ENCODE measurements at places on chromosomes 12 and 14.
A peak's percentile ranks its signal among the peaks of the same experiment; 100 is the strongest.

DNA sequence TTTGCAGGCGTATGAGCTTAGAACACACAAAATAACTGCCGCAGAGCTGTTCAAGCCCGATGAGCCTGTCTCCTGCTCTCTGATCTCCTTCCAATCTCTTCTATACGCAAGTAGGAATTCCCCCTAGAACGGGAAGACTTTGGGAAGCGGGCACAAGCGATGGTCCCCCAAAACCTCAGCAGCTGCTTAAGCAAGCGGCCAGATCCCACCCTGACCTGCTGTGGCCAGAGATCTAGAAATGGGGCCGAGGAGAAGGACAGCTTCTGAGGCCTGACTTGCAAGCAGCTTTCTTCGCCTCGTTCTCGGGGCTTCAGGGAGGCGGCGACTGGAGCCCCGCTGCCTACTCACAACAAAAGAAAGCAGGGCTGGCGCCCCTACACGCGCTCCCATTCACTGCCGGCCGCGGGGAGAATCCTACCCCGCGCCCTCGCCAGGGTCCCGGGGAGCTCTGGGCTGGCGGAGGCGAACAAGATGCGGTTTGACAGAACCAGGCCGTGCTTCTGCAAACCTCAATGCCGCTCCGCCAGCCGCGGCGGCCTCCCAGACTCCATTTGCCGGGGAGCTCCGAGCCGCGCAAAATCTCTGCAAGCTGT lies 922 bp downstream of the TBX5 start:
- no peak for DNase-seq

- DNase-seq = no peak
Measured at GRCh38 chr14:47619392-47619791, 56.0 kb downstream of the MDGA2 start.

DNA sequence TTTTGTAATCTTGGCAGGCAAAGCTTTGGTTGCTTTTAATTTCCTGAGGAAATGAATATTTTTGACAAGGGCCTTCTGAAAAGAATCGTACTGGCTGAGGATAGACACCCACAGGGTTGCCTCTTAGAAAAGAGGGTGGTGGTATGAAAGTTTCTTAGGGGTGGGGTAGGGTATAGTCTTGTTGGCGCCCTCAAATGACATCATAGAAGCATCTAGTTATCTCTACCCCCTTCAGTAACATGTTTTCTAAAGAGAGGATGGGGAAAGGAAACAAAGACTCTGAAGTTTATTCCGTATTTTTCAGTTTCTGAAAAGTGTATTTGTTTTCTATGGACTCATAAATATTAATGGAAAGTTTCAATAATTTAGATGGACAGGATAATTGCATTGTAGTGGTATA lies 13.7 kb downstream of the PRKCH start:
- DNase-seq = no peak

DNA sequence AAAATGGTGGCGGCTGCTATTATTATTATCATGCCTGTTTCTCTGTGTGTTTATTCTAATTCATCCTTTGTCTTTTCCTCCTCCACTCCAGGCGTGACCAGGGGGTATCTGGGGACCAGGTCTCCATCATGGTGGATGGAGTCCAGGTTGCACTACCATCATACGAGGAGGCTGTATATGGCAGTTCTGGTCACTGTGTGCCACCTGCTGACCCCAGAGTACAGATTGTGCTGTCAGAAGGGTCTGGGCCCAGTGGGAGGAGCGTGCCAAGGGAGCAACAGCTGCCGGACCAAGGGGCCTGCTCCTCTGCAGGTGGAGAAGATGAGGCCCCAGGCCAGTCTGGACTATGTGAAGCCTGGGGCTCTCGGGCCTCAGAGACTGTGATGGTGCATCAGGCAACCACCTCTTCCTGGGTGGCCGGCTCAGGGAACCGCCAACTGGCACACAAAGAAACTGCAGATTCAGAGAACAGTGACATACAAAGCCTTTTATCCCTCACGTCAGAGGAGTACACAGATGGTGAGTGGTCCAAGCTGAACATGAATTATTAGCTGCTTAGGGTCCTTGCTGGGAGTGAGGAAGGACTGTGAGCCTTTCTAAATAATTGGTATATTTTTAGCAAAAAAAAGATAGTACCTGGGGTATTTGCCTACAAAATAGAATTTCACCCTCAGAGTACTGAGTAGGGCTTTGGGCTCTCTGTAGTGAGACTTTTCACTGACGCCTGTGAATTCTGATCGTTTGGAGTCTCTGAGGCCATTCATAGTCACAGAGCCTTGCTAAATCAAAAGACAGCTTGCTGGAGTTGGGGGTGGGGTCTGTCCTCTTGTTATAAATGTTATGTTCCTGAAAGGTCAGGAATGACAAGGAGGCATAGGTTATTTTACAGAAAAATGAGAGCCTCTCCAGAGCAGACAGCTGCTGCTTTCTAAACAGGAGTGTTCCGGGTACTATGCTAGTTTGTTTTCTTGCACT lies 58.1 kb upstream of the SRSF5 start:
- DNase-seq = no peak

DNA sequence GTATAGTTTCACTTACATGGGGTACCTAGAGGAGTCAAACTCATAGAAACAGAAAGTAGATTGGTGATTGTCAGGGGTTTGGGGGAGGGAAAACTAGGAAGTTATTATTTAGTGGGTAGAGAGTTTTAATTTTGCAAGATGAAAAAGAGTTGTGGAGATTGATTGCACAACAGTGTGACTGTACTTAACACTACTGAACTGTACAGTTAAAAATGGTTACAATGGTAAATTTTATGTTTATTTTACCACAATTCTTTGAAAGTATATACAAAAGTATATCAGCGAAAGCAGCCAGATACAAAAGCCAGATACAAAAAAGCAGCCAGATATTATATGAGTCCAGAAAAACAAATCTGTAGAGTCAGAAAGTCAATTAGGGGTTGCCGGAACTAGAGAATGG lies 247.6 kb downstream of the IPO8 start:
- no peak for DNase-seq

DNA sequence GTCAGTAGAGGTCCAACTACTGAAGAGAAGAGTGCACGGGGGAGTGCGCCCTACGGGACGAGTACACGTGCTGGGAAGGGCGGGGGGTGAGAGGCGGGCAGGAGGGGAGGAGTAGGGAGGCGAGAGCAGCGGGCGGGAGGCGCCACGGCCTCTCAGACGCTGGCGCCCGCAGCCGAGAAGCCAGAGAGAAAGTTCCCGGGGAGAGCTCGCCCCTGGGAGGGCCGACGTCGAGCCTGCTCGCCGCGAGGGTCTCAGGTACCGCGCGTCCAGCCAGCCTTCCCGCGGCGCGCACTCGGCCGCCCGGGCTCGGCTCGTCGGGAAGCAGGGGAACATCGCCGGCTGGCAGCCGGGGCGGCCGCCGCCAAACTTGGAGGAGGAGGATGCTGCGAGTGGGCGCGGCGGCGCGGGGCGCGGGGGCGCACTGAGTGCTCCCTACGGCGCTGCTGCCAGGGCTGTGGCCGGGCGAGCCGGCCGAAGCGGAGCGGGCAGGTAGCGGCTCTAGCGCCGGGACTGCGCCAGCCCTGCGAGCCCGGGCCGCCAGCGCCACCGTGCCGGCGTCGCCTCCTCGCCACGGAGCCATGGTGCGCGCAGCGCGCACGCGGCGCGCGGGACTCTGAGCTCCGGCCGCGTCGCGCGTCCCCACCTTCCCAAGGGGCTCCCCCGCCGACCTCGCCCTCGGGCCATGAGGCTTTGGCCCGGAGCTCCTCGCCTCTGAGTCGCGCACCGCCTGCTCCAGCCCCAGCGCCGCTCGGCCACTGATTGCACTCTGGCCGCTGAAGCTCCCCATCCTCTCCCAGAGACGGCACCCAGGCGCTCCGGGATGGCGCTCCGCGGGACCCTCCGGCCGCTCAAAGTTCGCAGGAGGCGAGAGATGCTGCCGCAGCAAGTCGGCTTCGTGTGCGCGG lies at the start of gene SLC24A4:
Gene SLC24A4 (plus strand): TSS at position 155 of the 905 bp plus-strand sequence. CDS start 666 bp downstream, at position 821.
- no peak for DNase-seq

GRCh38 chr12:114735680-114736374 lies 51.9 kb upstream of the TBX3 start:
- DNase-seq = no peak

DNA sequence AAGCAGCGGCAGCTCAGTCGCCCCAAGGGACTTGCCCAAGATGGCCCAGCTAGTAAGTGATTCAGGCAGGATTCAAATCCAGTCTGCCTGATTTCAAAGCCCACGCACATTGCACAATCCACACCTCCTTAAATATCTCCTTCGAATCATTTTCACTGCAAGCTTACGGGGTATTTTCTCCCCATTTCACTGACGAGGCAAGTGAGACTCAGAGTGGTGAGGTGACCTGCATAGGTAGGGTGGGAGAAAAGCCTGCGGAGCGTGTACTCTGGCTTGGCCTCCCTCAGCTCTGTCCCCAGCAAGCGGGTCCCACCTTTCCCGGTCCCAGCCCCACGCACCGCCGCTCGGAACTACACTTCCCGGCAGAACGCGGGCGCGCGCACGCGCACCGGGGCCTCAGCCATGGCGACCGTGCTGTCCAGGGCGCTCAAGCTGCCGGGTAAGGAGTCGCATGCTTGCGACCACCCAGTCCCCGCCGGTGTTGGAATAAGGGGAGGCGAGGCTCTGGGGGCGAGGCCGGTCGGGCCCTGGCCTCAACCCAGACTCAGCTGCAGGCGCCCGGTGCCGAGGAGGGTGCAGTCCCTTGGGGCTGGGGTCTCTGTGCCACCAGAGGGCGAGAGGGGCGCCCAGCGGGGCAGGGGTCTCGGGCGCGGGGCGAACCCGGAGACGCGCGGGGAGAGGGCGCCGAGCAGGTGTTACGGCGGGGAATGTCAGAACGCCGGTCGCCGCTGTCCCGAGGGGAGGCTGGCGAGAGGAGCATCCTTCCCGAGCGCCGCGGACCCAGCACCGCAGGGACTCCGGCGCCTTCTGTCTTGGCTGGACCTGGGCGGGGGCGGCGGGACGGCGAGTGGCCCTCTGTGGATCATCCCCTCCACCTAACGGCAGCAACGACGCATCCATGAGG lies at the start of gene FAM234B:
Gene FAM234B (plus strand): TSS at position 380 of the 904 bp plus-strand sequence. CDS start 23 bp downstream, at position 403.
- peak; percentile 48 for DNase-seq

DNA sequence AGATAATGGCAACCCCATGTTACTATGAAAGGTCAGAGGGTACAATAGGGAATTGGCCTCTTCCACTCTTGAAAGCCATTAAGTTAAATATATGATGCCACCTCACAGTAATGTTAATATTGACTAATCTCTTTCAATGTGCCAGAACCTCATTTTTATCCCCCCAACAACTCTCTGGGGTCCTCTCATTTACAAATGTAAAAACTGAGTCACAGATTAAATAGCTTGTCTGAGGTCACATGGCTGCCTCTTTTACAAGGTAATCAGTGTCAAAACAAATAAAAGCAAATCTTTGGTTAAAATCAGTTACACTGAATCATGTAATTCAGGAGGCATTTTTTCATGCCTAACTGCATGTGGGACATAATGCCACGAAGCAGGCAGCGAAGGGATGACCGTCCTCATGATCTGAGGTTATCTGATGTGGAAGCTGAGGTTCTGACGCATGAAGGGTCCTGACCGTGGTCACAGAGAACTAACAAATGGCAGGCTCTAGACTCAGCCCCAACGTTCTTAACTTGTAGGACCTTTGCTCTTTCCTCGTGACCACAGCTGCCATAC lies 78.5 kb downstream of the PTPN21 start:
- DNase-seq = no peak

- no peak for DNase-seq
Measured at GRCh38 chr12:47935184-47935583, 28.2 kb upstream of the TMEM106C start.

GRCh38 chr14:59331217-59331616 lies 134.0 kb downstream of the GPR135 start:
- DNase-seq = no peak

GRCh38 chr12:26238341-26239121 lies 43.2 kb downstream of the SSPN start:
- no peak for DNase-seq

GRCh38 chr14:53384536-53384935 lies 231.4 kb upstream of the DDHD1 start:
- no peak for DNase-seq

DNA sequence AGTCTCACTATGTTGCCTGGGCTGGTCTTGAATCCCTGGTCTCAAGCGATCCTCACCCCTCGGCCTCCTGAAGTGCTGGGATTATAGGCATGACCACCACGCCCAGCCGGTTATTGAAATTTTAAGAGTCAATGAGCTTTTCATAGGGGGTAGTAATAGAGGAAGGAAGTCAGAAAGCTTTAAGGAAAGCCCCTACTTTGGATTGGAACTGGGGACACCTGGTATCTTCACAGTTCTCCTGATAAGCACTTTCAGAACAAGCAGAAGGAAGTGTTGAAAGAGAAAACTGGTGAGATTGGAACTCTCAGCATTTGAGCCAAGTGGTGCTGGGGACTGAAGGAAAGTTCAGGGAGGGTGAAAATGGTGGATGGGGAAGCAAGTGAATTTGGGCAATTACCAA lies 5.1 kb downstream of the SLC4A8 start:
- DNase-seq = no peak

GRCh38 chr12:121050725-121051124 lies 11.7 kb upstream of the OASL start:
- no peak for DNase-seq

DNA sequence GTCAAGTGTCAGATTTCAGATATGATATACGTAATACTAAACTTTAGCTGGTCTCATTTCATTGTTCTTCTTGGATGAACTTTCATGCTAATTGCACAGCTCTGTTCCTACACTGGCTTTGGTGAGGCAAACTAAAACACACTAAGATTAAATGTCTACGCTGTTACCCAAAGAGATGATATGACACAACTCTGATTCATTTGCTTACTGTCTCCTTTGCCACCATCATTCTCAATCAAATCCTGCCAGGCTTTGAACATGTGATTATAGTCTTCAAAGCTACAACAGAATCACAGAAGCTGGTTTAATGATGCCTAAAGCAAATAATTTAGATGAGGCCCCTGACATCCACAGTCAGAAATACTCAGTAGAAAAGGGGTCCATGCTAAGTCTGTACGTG lies 37.7 kb downstream of the MDGA2 start:
- DNase-seq = no peak

DNA sequence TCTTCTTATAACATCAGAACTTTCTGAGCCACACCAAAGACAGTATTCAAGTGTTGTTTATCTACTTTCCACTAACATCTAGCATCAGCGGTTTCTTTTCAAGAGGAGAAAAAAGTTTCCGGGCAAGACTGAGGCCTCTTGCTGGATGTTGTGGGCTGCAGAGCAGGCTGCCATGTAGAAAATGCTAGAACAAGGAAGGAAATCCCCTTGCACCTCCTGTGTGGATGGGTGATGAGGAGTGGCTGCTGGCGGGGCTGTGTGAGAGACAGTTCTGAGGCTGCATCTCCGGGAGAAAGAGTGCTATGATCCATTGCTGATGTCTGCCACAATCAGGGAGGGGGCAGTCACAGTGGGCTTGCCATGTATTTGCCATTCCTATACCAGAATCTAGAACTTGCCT lies 37.8 kb upstream of the PPP1CC start:
- no peak for DNase-seq

GRCh38 chr12:123075646-123076171 lies 75.2 kb downstream of the PITPNM2 start:
- DNase-seq = no peak

- no peak for DNase-seq
Measured at GRCh38 chr14:22463763-22464173, 125.3 kb downstream of the DAD1 start.
